Activated CD4-positive, alpha-beta T cell treated with anti-CD3 and anti-CD28 coated beads, Interleukin-2, amount 50 U/mL, for 48 hours (primary cell): ENCODE measurements at places on chromosomes 12 and 14.
A peak's percentile ranks its signal among the peaks of the same experiment; 100 is the strongest.

- DNase-seq = no peak
These were observed at the start of gene ERP27 for GRCh38 chr12:14938301-14938700. Gene ERP27 (minus strand): TSS chr12:14938537. CDS start chr12:14938508, 29 bp downstream.

- DNase-seq = no peak
These were observed 138.5 kb downstream of the NDUFA12 start for GRCh38 chr12:94864987-94865386.

DNA sequence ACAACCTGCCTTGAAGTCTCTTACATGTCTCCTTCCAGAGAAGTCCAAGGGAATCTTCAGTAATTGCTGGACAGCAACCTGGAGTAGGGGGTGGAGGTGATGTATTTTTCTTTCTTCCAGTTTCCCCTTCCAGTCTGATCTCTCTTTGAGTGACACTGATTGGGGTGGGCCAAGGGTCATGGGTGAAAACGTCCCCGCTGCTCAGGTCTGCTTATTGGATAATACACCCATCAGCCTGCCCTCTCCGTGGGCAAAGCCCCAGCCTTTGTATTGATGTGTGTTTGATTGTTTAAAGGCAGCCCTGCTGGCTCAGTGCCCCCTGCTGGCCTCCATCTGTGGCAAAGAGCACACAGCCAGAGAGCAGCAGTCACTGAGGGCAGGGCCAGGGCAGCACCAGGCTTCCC, 35.7 kb upstream of the ATP2A2 start:
- peak; percentile 59 for DNase-seq

- DNase-seq = no peak
These were observed 27.0 kb upstream of the PTHLH start for GRCh38 chr12:27999521-27999920.

DNA sequence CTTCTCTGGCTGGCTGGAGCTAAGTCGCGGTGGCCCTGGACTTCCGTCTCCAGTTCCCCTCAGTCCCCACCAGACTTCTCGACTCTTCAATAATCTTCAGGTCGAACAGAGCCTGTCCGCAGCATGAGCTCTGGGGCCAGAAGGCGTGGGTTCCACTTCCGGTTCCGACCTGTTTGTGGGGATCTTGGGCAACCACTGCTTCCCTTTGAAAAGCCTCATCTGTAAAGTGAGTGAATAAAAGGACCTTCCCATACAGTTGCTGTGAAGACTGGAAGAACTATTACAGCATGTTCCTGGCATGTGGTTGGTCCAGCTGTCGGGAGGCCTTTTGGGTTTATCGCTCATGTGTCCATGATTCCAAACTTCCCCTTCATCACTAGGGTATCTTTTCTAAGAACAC, 19.4 kb downstream of the ADGRD1 start:
- DNase-seq = no peak

DNA sequence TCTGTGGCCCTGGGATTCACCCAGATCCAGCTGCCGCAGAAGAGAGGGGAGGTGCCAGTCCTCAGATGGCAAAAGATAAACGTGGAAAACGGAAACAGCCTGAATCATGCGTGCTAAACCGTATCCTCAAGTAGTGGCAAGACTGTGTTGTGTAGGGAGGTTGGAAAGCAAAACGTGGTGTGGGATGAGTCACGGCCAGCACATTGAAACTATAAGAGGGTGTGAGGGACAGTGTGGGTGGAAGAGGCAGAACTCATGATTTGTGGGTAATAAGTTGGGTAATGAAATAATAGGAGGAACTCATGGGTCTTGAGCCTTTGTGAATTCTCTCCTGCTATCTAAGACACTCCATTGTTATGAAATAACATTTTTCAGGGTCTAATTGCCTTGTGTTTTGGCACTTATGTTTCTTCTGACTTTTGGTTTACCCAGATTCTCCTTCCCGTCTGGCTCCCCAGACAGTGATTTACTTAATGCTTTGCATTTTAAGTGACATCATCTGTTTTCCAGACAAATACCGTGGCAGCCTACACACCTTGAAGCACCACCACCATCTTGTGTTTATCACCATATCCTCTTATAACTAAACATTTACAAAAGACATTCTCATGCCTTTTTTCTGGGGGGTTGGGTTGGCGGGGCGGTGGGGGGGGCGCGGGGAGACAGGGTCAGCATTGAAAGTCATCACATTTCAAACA, 62.3 kb upstream of the PTCSC3 start:
- peak; percentile 19 for DNase-seq

DNA sequence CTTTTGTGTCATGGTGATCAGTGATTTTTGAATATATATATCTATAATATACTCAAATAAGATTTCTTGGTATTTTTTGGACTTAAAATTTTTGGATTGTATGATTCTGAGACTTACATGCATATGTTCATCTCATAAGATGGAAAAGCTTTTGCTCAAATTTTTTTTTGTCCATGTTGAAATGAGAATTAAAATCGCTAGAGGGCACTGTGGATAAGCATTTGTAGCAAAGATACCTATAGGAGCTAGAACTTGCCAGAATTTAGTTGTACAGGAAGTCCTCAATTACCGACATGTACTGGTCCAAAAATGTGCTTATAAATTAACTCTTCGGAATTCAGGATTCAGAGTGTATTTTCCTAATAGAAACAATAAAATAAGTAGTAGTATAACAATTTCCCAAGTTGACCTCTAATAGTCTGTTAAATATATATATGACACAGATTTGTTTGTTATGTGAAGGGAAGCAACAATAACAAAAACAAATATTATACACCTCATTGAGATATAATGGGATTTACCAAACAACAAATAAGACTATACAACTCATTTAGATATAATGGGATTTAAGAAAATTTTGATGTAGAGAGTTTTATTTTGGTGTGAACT, 179.6 kb downstream of the TMEM117 start:
- no peak for DNase-seq

- DNase-seq = no peak
These were observed 201.7 kb downstream of the SNAPC1 start for GRCh38 chr14:61963926-61964325.

DNA sequence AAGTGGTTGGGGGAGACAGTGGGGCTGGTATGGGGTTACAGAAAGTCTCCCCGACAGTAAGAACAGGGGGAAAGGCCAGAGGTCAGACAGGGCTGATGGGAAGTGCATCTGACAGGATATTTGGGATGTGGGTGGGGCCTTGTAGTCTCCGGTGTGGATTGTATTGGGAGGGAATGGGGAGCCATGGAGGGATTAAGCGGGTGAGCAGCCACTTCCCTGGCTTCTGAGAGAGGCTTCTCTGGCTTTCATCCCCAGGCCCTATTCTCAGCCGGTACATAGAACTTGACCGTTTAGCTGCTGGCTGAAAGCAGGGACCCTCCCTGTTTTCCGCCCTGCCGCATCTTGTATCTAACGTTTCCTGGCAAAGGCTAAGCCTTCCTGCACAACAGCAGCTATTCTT, 222.0 kb upstream of the LHX5 start:
- DNase-seq = no peak

DNA sequence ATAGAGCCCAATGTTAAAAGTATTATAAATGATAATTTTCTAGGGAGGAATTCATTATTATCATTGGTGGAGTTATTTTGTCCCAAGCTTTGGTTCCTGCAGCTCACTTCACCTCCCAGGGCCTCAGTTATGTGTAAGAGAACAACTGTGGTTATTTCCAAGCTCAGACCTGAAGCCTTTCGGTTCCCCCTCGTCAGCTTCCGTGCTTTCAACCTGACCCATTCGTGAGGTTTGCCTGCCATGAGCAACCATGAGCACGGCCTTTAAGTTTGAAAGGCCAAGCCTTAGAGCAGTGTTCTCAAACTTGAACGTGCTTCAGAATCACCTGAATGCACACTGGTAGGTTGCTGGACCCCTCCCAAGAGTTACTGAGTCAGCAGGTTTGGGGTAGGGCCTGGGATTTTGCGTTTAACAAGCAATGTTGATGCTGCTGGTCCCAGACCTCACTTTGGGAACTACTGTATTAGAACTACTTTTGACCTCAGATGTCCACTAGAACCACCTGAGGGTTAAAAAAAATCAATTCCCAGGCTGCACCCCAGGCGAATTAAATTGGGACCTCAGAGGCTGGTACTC, 133.0 kb upstream of the PRMT8 start:
- no peak for DNase-seq

DNA sequence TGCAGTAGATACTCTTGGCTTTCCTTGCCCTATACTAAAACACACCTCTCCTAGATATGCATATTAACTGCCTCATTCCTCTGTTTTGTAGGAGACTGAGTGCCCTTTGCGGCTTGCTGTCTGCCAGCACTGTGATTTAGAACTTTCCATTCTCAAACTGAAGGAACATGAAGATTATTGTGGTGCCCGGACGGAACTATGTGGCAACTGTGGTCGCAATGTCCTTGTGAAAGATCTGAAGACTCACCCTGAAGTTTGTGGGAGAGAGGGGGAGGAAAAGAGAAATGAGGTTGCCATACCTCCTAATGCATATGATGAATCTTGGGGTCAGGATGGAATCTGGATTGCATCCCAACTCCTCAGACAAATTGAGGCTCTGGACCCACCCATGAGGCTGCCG, 15.4 kb downstream of the TRAFD1 start:
- no peak for DNase-seq

GRCh38 chr14:66509874-66510273, 1.9 kb downstream of the GPHN start:
- no peak for DNase-seq

GRCh38 chr14:24238123-24238522, 4.3 kb downstream of the TINF2 start:
- no peak for DNase-seq

DNA sequence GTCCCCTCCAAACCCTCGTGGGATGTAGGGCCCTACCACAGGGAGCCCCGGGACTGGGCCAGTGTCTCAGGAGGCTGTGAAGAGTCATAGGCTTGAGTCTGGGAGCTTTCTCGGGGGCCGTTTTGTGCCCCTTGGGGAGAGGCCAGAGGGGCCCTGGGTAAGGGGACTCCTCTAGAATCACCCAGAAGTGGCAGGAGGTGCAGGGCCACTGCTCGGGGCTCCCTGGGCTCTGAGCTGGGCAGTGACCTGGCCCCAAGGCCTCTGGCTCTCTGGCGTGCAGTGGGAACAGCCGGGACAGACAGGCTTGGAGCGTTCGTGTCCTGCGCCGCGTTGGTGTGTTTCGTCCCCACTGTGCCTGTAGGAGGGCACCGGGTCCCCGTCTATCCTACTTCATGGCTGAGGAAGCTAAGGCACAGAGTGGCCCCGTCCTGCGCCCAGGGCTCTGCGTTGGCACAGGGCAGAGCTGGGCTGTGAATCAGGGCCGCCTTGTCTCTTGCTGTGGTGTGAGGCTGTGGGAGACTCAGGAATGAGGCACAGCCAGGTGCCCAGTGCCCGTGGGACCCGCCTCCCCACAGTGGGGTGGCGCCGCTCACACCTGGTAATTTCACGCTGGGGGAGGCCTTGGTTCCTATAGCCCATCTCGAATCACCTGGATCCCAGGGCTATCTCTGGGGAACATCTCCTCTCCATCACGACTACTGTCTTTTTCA, 23.8 kb upstream of the KIF26A start:
- no peak for DNase-seq

DNA sequence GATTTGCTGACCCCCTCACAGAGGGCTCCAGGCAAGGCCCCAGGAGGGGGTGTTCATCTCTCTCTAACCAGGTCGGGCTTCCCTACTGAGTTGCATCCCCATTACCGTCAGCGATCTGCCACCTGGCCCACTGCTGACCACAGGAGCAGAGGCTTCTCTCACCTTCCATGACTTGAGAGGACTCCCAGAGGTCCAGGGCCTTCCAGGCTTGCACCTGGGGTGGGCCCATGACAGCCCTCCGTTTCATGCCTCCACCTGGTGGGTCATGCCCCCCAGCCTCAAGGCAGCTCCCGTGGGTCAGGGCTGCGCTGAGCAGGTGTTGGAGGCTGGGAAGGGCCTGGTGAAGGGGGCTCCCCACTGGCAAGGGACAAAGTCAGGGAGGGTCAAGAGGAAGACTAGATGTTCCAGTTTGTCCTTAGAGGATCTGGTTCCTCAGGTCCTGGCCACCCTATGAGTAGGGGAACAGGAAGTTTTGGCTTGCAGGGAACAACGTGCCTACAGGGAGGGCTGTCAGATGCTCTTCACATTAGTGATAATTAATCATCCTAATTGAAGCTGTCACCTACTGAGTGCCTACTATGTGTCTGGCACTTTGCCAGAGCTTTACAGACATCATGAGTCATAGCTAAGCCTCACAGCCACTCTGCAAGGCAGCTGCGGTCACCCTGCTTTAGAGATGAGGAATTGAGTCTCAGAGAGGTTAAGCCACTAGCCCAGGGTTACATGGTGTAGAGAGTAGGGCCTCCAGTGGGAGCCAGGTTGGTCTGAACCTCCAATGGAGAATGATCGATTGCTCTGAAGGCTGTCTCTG, 13.8 kb downstream of the NFKBIA start:
- DNase-seq = no peak

DNA sequence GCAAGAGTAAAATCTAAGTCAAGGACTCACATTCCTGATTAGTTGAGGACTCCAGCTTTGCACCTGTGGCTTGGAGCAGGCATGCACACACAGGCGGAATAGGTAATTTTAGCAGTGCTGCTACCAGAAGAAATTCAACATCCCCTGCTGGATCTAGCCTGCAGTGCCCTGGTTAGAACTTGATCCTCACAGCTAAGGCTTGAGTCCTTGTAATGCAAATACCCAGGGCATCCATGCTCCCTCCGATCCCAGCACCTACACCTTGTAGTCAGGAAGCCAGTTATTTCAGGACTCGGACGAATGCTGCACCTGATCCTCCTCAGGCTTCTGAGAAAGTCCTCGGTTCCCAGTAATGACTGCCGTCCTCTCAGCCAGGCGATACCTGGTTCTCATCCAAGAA, 309.0 kb upstream of the AMIGO2 start:
- no peak for DNase-seq

GRCh38 chr14:40841886-40842285, 764.8 kb upstream of the LRFN5 start:
- DNase-seq = no peak

- no peak for DNase-seq
These were observed 129.3 kb upstream of the LMNTD1 start for GRCh38 chr12:25682421-25682820.

DNA sequence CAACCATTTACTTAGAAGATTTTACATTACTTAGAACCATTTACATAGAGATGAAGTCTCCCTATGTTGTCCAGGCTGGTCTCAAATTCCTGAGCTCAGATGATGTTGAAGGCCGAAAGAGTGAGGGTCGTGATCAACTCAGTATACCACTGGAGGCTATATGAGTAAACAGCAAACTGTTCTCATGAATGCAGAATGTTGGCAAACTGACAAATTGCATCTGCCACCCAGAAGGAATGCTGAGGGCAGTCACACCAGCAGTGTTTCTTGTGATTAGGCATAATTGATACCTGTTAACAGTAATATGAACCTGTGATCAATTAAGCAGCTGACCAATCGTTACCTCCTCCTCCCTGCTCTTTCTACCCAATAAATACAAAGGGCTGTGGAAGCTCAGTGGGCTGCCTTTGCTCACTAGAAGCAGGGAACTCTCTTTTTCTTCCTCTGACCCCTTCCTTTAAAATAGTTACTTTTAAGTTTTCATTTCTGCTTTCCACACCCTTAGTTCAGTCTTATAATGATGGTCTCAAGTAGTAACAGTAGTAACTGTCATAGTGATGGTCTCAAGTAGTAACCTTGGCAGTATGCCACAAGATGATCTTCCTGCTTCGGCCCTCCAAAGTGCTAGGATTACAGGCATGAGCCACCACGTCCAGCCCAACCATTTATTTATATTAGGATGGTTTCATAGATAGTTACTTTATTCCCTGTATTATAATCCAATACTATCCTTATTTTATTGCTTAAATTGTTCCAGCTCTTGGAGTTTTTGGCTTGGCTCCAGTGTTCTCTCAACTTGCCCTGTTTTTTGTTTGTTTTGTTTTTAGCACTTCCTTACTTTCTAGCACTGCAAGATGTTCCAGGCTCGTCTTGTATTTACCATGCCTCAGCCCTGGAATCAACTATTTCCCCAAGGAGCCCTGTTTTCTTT, 25.8 kb downstream of the LIMA1 start:
- no peak for DNase-seq
